Activated naive CD4-positive, alpha-beta T cell treated with anti-CD3 and anti-CD28 coated beads, Interleukin-2, amount 50 U/mL, for 72 hours (primary cell): ENCODE measurements at places on chromosomes 3 and 15. TPM values are rescaled to one million over a fixed set of nuclear protein-coding genes. Genes with fewer than 3 reads are reported as not detected.

DNA sequence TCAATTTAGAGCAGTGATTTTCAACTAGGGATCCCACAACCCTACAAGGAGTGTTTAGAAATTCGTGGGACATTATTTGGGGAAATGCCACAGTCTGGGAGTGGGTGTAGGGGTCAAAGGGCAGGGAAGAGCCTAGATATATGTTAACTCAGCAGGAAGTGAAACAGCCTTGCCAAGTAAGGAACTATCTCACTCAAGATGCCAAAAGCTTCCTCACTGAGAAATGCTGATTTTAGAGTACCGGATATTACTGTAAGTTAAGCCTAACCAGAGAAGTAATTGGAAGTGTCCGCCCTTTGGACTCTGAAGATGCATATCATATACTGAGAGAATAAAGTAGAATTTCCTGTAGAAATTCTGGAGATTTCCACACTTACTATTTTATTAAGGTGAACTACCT is 158.6 kb downstream of the BBX start:
- DNase-seq, result no peak

- no peak for DNase-seq
Measured at GRCh38 chr3:73379465-73379864, 245.3 kb downstream of the PDZRN3 start.

- no peak for DNase-seq
Measured at GRCh38 chr3:193271101-193271840, 30.2 kb downstream of the PLAAT1 start.

GRCh38 chr3:25713341-25713985 is 48.8 kb upstream of the TOP2B start:
- no peak for DNase-seq

GOLGA6L10 gene
- 0.57 TPM for total RNA-seq
